Germinal center (tissue), 1 donor: ENCODE measurements at places on chromosomes 3 and 15.
A peak's percentile ranks its signal among the peaks of the same experiment; 100 is the strongest.

DNA sequence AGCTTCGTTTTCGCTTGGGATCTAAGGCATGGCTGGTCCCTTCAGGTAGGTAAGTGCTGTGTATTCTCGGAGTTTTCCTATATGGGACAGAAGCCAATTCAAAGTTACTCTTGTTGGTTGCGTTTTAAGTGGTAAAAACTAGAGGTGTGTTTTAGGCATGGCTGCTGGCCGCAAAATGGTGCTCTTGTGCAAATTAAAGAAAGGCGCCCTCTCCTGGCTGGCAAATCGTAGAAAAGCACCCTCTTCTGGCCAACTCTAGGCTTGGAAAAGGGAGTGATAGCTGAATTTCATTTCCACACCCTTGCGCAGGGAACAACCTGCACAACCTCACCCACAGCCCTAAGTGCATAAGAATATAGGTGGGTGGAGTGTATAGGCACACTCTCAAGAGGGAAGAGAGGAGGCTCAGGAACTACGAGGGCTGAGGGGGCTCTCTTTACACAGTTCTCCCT lies 23.5 kb downstream of the DRD3 start:
- DNase-seq, result peak; percentile 22

- no peak for DNase-seq
Observed at GRCh38 chr3:172520301-172520831, 2.9 kb downstream of the TNFSF10 start.

GRCh38 chr3:52246728-52247408 lies 1.3 kb downstream of the PPM1M start:
- no peak for DNase-seq

DNA sequence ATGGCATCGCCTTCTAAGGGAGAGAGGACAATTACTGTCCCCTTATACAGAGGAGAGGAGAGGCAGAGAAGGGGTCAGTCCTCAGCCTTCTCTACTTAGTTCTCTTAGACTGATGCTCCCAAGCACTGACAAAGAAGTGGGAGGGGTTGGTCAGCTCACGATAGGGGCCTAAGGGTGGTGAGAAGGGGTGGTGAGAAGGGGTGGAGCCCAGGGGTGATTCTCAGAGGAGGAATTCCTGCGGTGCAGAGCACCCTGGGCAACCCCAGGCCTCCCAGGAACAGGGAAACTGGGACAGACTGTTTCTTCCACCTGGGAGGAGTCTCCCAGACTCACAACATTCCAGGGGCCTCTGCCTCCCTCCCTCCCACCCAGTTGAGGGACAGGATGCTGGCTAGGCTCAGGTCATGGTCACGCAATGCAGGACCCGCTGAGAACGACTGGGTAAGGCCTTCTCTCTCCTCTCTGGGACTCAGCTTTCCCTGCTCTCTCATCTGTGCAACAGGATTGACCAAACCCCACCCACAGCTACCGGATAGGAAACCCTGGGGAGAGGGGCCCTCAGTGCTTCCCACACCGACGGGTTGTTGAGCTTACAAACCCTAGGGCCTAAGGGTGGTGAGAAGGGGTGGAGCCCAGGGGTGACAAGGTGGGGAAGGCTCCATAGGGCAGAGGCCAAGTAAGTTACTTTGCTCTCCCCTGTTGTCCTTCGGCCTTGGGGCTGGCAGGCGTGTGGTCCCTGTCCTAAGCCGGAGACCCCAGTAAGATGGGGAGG lies 1.5 kb downstream of the TPRA1 start:
- DNase-seq, result no peak

GRCh38 chr15:65226221-65226620 lies 14.9 kb upstream of the CILP start:
- no peak for DNase-seq

- no peak for DNase-seq
Observed at GRCh38 chr3:159627229-159627628, 361.4 kb upstream of the IL12A start.

DNA sequence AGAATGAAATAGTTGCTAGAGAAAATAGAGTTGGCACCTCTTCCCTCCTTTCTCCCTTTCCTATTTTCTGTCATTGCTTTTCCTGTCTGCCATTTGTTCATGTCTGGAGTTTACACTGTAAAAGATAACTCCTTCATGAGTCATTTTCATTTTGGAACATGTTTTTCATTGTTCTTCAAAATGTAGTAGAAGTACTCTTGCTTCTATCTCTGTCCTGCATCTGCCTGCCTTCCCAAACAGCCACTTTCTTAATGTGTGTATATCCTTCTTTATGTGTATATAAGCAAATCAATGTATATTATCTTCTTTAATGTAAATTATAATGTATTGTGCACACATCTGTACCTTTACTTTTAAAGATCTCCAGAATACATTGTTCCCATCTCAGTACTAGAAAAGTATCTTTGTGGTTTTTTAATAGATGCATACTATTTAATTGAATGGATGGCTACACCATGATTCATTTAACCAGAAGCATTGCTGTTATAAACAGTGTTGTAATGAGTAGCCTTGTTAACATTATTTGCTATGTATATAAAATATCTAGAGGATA lies 41.1 kb downstream of the TSC22D2 start:
- DNase-seq, result no peak
